ENCODE measurements at places on chromosomes 2 and 18. TPM values are rescaled to one million over a fixed set of nuclear protein-coding genes. Genes with fewer than 3 reads are reported as not detected.

Gene SRD5A2
- total RNA-seq, result not detected

Gene FRZB
- total RNA-seq, result 2.8 TPM

Gene GTF2A1L
- 2.1 TPM for total RNA-seq

Gene KANSL1L
- 46.4 TPM for total RNA-seq

Gene CD8B2
- not detected for total RNA-seq

Gene ARHGAP15
- 1.7 TPM for total RNA-seq

Gene DYNC2LI1
- total RNA-seq, result 32.3 TPM

Gene ANKRD62
- not detected for total RNA-seq

GRCh38 chr2:10352972-10353371 lies 50.3 kb downstream of the HPCAL1 start:
- DNase-seq, result no peak

DNA sequence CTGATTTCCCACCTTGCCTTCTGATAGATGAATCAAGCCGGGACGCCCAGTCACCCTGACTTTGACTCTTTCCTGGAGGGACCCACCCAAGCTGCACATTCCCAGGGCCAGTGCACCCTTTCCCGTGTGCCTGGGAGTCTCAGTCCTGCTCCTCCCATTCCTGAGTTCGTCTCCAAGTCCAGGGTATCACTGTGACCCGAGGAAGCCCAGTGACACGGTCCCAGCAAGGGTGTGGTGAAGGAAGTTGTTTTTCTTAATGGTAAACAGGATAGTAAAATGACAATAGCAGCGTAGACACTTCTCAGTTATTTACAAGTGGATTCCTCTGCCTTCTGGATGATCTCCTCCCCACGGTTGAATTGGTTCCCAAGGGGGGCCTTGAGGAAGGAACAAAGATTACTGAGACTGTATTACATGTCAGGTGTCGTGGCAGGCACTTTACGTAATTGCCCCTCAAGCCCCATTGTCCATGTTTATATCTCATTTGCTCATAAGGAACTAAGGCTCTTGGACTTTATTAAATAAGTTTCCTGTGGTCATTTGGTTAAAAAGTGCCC lies 123.3 kb downstream of the PRKCE start:
- DNase-seq, result no peak

GRCh38 chr2:164779383-164780057 lies 62.1 kb downstream of the COBLL1 start:
- no peak for DNase-seq

DNA sequence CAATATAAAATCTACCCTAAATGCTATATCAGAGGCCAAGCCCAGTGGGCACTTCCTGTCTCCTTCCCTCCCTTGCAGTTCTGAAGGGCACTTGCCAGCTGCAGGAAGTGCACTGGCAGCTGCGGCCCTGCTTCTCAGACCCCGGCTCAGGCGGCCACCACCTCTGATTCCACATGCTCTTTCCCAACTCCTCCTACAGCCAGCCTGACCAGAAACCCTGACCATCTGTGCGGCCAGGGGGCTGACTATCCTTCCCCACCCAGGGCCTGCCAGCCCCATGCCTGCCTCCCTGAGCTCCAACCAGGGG lies 88.6 kb downstream of the ZBTB7C start:
- no peak for DNase-seq

GRCh38 chr2:170996316-170996715 lies 67.3 kb downstream of the GORASP2 start:
- DNase-seq, result no peak

DNA sequence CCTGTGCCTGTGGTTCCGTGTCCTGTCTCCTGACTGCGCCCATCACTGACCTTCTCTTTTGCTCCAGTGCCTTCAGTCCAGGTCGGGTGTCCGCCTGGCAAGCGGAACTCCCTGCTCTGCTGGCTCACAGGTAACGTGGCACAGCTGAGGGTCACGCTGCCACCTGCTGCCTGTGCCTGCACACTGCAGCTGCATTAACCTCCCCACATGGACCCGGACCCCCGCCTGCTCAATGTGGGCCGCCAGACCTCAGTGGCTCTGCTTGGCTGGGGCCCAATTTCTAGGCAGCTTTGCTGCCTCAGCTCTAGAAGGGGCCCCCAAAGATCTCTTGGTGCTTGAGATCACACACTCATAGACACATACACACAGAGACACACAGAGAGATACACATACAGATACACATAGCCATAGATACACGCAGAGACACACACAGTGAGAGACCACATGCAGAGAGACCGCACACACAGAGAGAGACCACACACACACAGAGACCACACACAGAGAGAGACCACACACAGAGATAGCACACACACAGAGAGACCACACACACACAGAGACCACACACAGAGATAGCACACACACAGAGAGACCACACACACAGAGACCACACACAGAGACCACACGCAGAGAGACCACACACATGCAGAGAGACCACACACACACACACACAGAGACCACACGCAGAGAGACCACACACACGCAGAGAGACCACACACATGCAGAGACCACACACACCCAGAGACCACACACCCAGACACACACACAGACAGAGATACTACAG lies 14.9 kb upstream of the CNNM3 start:
- peak; percentile 79 for DNase-seq

GRCh38 chr2:12201369-12201768 lies 454.9 kb downstream of the LPIN1 start:
- DNase-seq, result no peak

- no peak for DNase-seq
Observed at GRCh38 chr2:139369423-139370409, 589.5 kb upstream of the NXPH2 start.

DNA sequence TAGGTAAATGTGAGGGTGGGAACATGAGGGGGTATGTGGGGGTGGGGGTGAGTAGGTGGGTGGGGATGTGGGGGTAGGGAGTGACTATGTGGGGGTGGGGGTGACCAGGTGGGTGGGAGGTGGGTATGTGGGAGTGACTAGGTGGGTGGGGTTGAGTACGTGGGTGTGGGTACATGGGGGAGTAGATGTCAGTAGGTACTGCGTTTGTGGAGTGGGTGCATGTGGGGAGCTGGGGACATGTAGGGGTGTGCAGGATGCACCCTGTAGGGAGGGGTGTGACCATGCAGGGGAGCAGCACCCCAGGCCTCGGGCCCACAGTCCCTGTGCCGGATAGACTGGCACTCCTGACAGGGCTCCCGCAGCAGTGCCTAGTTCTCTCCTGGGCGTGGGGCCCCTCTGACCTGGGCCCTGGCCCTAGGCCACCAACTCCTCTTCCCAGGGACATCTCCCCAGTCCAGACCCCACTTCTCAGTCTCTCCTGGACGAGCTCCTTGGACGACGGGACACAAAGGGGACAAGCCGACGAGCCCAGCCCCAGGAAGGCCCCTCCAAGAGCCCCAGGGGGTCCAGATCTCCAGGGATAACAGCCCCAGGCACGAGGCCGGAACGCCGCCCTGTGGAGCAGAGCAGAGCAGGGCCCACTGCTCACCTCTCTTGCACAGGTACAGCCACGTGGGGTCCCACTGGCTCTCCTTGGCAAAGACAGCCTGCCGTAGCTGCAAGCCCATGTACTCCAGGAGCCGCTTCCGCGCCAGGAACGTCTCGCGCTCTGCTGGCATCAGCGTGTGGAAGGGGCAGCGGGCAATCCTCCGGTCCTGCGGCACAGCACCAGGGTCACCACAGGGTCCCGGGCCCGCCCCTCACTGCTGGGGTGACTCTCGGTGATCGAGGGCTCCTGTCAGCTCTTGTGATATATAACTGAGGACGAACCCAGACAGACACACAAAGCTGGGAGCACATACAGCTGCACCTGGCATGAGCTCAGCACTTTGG lies 58.2 kb downstream of the ANKMY1 start:
- no peak for DNase-seq

DNA sequence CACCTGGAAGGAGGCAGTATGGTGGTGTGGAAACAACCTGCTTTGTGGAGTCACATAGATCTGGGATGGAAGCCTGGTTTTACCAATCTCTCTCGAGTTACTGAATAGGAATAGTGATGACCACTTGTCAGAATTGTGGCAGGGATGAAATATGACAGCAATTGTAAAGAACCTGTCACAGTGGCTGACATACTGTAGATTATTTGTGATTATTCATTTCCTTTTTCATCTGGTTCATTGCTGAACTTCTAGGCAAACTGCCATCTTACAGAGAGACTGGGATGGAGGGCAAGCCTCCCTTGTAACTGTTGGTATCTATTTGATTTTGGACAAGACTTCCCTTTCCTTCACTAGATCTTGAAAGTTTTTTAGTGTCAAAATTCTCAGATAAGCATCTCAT lies 42.0 kb downstream of the FMNL2 start:
- DNase-seq, result no peak

DNA sequence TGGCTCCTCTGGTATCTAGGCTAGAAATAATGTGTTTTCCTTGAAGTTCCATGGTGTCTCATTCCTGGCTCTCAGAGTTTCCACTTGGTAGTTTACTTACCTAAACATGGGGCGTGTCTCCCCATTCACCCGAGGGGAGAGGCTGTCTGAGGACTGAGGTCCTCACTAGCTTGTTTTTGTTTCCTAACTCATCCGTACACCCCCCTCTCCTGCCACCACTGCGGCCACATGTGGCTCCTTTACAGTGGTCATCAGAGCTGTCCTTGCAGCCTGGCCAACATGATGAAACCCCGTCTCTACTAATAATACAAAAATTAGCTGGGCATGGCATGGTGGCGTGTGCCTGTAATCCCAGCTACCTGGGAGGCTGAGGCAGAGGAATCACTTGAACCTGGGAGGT lies 106.0 kb downstream of the ASAP2 start:
- DNase-seq, result no peak

- no peak for DNase-seq
Observed at GRCh38 chr18:72985686-72986085, 117.9 kb upstream of the NETO1 start.

- DNase-seq, result no peak
Observed at GRCh38 chr2:58030771-58031170, 15.8 kb upstream of the VRK2 start.

GRCh38 chr2:120128216-120128615 lies 95.0 kb downstream of the TMEM185B start:
- no peak for DNase-seq

GRCh38 chr2:81158505-81158904 lies 854.0 kb upstream of the LRRTM1 start:
- DNase-seq, result no peak

DNA sequence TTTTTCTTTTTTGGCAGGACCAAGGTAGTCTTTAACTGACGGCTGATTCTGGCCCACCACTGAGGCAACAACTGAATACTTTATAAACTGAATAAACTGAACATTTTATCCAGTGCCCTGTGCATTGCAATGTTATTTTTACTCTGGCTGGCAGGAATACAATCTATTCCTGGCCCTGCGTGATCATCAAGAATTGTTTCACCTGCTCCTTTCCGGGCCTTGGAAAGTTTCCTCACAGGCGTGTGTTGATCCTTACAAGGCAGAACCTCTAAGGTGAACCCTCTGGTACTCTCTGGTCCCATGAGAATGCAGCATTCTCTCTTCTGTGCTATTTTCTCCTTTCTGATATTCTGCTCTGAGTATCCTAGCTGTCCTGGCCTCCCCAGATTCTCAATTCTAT lies 113.7 kb upstream of the KLHL29 start:
- DNase-seq, result no peak

- no peak for DNase-seq
Observed at GRCh38 chr2:99338029-99338585, 918 bp downstream of the EIF5B start.

DNA sequence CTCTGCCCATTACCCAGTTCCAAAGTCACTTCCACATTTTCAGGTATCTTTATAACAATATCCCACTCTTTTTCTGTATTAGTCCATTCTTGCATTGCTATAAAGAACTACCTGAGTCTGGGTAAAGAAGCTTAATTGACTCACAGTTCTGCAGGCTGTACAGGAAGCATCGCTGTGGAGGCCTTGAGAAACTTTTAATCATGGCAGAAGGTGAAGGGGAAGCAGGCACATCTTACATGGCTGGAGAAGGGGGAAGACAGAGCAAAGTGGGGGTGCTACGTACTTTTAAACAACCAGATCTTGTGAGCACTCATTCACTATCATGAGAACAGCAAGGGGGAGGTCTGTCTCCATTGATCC lies 85.4 kb upstream of the MAP4K3 start:
- DNase-seq, result no peak

- no peak for DNase-seq
Observed at GRCh38 chr2:16931441-16931840, 265.8 kb upstream of the CYRIA start.

GRCh38 chr2:95273566-95274290 lies 521 bp upstream of the PROM2 start:
- DNase-seq, result no peak

DNA sequence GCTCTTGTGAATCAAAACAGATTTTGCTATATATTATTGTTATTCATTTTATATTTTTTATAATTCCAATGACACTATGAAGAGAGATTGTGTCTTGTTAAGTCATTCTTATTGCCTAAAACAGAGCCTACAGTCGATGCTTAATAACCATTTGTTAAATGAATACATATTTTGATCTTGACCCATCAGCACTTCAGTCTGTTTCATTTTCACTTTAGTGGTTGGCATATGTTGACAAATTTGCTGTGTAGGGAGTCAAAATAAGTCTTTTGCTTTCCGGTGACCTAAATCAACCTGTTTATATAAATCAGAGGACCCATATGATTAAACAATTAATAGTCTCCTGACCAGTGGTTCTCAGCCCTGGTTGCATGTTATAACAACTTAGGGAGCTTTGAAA lies 97.1 kb downstream of the TXNL1 start:
- DNase-seq, result no peak

DNA sequence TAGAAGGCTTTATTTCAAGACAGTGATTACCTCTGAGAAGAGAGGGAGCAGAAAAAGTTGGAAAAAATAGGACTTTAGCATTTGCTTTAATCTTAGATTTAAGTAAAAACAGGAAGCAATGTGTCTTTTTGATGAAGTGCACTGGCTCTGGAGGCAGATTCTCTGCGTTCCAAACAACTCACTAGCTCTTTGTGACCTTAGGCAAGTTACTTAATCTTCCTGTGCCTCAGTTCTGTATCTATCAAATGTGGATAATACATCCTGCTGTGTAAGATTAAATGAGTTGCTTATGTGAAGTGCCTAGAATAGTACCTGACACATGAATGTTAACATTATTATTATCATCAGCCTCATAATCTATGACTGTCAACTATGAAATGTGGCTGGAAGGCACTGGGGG lies 42.3 kb downstream of the RPRD1A start:
- DNase-seq, result no peak

DNA sequence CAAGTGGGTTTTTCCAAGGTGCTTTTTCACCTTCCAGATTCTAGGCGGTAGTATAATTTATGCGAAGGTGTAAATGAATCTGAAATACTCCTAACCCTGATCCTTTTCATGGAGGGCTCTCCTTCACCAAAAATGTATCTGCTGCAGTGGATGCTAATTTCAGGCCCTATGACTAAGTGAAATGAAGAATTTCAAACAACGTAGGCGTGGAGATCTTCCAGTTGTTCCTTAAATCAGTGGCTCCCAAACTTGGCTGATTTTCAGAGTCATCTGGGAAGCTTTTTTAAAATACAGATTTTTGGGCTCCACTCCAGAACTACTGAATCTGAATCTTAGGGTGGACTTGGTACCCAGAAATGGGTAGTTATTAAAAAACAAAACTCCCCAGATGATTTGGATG lies 5.5 kb downstream of the GCKR start:
- DNase-seq, result no peak

- no peak for DNase-seq
Observed at GRCh38 chr18:79538635-79539034, 141.0 kb upstream of the CTDP1 start.

Measured in ovary (tissue), 10 donors.